ENCODE measurements at places on chromosomes 11 and 22.

- no peaks in the 10 kb centered on the region for H3K27me3 ChIP-seq
- H3K4me1 ChIP-seq: peaks cover 6% of the 10 kb centered on the region
- no peaks in the 10 kb centered on the region for H3K36me3 ChIP-seq
Measured at GRCh38 chr22:33000342-33001280, 57.6 kb downstream of the SYN3 start.

DNA sequence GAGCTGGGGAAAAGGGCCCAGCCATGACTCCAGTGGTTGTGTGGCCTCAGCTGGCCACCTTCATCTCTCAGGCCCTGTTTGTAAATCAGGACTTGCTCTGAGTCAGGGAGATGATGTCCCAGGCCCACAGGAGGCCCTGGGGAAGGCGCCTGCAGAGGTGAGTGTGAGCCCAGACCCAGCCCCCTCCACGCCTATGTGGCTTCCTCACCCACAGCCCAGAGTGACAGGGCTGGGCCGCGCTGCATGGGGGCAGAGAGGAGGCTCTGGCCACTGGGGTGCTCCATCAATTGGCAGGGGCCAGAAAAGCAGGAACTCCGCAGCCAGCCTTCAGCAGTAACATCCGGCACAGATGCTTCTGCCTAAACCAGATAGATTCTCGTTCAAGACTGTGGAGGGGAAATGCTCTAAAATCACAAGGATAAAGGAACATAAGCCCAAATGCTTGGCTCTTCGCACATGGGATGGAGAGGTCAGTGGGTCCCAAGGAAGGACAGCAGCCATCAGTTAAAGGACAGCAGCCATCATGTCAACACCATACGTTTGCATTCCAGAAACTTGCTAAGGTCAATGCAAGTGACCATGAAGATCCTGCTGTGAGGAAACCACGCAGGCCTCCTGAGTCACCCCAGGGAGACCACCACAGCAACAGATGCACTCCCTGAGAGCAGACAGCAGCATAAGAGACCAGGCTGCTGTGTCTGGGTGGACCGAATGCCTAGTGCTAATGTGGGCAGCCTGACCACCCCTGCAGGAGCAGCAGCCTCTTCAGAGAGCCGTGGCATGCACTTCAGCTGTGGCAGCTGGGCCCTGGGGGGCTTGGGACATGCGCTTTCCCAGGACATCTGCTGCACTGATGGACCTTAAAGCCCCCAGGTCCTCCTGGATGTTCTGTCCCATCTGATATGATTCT is 28.3 kb downstream of the OSBPL5 start:
- no peak overlapping the region for H3K27ac ChIP-seq
- H3K27me3 ChIP-seq: no peaks in the 10 kb centered on the region
- H3K4me1 ChIP-seq: no peaks in the 10 kb centered on the region
- no peaks in the 10 kb centered on the region for H3K36me3 ChIP-seq
- DNase-seq: no peak

- no peak for DNase-seq
- H3K36me3 ChIP-seq: no peaks in the 10 kb centered on the region
- no peak overlapping the region for H3K4me3 ChIP-seq
- no peaks in the 10 kb centered on the region for H3K27me3 ChIP-seq
- peaks cover 22% of the 10 kb centered on the region for H3K4me1 ChIP-seq
- H3K27ac ChIP-seq: peak overlapping the region; percentile 63
Measured at GRCh38 chr22:32044477-32044876, 1.4 kb downstream of the SLC5A1 start.

DNA sequence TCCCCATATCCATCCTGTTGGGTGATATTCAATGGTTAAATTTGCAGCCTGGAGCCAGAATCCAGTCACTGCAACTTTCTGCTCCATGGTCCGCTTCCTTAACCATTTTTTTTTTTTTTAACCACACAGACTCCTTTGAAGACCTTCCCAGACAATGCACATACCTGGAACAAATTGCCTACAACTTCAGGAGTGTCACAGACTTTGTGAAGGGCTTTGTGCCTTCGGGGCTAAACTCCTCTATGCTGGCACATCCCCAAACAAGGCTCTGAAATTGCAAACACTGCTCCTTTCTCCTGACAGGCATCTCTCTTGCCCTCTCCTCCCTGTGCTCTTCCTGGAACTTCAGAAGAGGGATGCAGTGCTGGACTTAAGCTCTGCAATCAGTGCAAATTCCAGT is 40.6 kb downstream of the TENM4 start:
- no peaks in the 10 kb centered on the region for H3K36me3 ChIP-seq
- no peak overlapping the region for H3K4me3 ChIP-seq
- no peaks in the 10 kb centered on the region for H3K4me1 ChIP-seq
- no peak overlapping the region for H3K27ac ChIP-seq
- no peak for DNase-seq
